Right lobe of liver (tissue), 6 donors: ENCODE measurements at places on chromosomes 5 and 9. TPM values are rescaled to one million over a fixed set of nuclear protein-coding genes. Genes with fewer than 3 reads are reported as not detected.

DNA sequence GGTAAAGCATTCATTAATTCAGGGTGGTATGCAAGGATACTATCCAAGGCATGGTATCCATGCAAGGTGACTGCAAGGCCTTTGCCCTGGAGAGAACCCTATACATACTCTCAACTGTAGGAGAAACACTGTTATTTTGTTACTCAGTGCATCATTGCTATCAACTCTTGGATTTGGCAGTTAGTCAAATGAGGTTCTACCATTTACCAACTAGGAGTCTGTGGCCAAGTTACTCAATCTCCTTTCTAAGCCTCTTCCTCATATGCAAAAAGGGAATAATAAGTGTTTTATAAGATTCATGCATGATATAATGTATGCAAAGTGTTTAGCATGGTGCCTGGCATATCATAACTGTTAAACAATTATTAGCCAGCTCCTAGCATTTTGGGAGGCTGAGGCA, 4.0 kb downstream of the PCDHGC3 start:
- DNase-seq = no peak

GRCh38 chr9:96026655-96027213, 151.2 kb downstream of the ERCC6L2 start:
- DNase-seq = no peak

- DNase-seq = no peak
Measured at GRCh38 chr9:73402081-73403028, 250.7 kb downstream of the ANXA1 start.

- DNase-seq = no peak
Measured at GRCh38 chr9:29793970-29794369, 2220.7 kb upstream of the C9orf72 start.

DNA sequence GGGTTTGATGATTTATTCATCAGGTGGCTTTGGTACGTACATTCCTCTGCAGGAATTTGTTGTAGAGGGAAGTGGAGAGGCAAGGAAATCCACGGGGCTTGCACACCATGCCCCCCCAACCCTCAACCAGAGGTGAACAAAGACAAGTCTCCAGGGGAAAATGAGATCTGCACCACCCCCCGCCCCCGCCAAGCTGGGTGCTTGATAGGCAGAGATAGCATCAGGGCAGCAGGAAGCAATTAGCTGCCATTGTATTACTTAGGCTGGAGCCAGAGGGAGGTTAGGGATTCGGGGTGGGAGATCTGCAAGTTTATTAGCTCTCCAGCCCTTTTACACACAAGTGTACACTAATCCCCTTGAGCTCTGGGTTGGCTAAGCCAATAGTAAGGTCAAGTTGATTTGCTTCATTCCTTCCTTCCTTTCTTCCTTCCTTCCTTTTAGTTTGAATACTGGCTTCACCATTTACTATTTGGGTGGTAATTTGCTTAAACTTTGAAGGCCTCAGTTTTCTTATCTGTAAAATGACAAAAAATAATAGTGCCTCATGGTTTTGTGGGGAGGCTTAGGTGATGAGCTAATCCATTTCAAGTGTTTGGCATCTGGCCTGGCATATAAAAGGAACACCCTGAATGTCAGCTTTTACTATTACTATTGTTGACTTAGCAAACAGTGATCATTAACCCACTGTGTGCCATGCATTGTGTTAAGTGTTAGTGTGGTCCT, 34.1 kb downstream of the SPRY4 start:
- DNase-seq = no peak

DNA sequence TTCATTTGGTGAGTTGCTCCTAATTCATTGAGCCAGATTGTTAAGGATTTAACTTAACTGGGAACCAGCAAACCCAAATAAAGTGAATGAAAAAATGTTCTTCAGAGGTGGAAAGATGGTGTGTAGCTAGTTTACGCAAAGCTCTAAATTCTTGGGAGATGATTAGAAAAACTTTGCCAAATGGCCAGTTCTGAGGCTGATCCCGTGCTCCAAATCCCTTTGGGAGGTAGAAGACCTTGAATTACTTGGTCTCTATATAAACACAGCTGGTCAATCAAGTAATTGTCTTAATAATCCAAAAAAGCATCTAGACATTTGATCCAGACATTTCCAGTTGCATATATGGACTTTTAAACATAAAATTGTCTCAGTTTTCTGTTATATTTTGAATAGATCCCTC, 11.4 kb downstream of the ACTL7B start:
- DNase-seq = no peak

- no peak for DNase-seq
Measured at GRCh38 chr5:132102944-132103331, 29.3 kb downstream of the CSF2 start.

GRCh38 chr5:125043781-125044391, 297.4 kb upstream of the ZNF608 start:
- DNase-seq = peak; percentile 91

GRCh38 chr5:158975363-158975762, 124.4 kb downstream of the EBF1 start:
- no peak for DNase-seq

DNA sequence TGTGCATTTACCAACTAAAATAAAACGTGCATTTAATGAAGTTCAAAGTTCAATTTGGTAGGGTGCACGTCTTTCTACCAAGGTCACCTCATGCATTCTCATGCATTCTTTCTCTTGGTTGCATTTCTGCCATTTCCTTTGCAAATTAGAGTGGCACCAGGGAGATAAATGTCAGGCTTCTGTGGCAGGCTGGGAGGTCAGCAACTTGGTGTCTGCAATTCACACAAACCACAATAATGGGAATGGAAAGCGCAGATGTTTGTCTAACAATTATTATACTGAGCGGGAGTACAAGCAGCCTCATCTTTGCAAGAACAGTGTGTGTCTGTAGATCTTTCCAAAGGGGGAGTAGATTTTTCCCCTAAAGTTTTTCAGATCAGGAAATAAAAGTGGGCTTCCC, 411.7 kb downstream of the DMRT2 start:
- no peak for DNase-seq

DNA sequence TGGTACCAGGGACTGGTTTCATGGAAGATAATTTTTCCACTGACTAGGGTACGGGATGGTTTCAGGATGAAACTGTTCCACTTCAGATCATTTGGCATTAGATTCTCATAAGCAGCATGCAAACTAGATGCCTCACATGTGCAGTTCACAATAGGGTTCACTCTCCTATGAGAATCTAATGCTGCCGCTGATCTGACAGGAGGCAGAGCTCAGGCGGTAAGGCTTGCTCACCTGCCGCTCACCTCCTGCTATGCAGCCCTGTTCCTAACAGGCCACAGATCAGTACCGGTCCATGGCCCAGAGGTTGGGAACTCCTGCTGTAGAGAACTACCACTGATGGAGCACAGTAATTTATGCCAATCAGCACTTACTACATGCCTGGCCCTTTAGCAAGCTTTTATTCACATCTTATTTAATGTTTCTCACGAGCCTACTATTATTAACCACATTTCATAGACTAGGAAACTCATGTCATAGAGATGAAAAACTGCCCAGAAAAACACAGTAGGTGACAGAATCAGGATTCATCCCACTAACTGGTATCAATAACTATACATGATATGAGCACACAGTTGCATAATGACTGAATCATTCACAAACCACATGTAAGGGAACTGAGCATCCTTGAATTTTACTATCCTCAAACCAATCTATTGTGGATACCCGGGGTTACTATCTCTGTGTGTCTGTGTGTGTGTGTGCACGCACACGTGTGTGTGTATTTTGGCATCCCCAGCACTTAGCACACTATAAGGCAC, 46.5 kb downstream of the SVEP1 start:
- DNase-seq = no peak

GRCh38 chr5:79851391-79851863, 139.6 kb downstream of the MTX3 start:
- no peak for DNase-seq

DNA sequence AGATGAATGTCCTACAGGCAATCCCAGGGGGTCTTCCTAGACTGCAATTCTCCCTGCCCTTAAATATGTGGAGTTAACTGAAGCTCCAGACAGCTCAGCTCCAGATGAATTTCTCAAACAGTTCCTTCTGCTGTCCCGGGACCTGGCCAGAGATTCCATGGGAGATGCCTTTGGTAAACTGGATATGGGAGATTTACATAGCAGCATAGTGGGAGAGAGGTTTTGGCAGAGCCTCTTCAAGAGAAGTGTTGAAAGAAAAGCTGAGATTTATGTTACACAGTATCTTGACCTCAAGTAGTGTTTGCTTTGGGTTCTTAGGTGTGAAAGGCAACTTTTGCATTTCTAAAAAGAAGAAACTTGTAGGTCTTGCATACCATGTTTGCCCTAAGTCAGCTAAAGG, 364.9 kb downstream of the ARRDC3 start:
- no peak for DNase-seq

DNA sequence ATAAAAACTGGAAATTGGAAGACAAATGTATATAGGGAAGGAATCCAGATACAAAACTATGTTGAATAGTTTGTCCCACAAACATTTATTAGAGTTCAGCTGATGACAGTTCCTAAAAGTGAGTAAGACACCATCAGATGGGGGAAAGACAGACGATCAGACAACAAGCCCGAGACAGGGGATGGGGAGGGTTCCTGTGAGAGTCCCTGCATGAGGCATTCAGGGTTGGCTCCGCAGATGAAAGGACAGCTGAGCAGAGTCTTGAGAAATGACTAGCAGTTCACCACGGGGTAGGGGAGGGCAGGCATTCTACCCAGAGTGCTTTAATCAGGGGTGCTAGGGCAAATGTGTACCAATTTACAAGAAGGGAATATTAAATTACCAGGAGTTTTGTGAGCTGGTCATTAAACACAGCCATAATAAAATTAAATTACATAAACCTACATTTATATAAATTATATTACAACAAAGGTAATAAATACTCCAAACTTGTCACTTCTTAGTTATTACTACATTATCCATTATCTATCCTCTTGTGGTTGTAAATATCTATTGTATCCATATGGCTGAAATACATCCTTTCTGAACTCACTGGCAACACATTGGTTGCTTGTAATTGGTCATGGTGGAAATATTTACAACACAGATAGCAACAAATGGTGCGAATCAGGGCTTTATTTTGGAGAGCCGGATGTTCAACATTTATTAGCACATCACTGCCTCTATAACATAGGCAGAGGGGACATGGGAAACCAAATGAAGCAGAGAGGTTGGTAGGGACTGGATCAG, 27.8 kb downstream of the TNFSF15 start:
- no peak for DNase-seq

DNA sequence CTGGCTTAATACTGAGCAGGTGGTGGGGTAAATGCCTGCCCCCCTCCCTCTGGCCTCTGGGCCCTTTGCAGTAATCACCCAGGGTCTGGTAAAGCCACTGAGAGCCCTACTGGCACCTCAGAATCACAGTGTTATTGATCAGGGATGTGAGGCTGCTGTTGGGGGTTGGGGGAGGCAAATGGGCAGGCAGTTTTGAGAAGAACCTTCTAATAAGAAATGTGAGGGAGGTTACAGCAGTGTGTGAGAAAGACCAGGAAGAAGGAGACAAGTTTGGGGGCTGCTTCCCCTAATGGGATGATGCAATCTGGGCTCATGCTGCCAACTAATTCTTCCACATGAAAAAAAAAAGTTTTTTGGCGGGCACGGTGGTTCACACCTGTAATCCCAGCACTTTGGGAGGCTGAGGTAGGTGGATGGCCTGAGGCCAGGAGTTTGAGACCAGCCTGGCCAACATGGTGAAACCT, 3.1 kb upstream of the B4GALT7 start:
- DNase-seq = no peak

Gene RAPGEF6
- total RNA-seq = 8.1 TPM

Gene ZCCHC7
- 7.7 TPM for total RNA-seq

Gene SCGB3A1
- total RNA-seq = 3.3 TPM

Gene RPL37
- total RNA-seq = 36.5 TPM

Gene HTR1A
- total RNA-seq = not detected

Gene BNC2
- total RNA-seq = 0.22 TPM
